ENCODE measurements at places on chromosomes 1 and 21. TPM values are rescaled to one million over a fixed set of nuclear protein-coding genes. Genes with fewer than 3 reads are reported as not detected.

LRRC8B gene
- 0.86 TPM for total RNA-seq

TRIM46 gene
- total RNA-seq, result 6.5 TPM

SPRR2G gene
- not detected for total RNA-seq

EFNA3 gene
- total RNA-seq, result 0.43 TPM

PLEKHN1 gene
- 1.9 TPM for total RNA-seq

SPRR2F gene
- total RNA-seq, result not detected

KRTAP6-1 gene
- not detected for total RNA-seq

CYP4A22 gene
- not detected for total RNA-seq

TMEM63A gene
- total RNA-seq, result 26.3 TPM

OR2L8 gene
- total RNA-seq, result not detected

RBM11 gene
- 0.32 TPM for total RNA-seq

SLC26A9 gene
- total RNA-seq, result not detected

LMX1A gene
- not detected for total RNA-seq

TNNI3K gene
- 1.3 TPM for total RNA-seq

STK40 gene
- 24.6 TPM for total RNA-seq

NFASC gene
- total RNA-seq, result 1.9 TPM

COA6 gene
- 22.0 TPM for total RNA-seq

KRTAP12-2 gene
- not detected for total RNA-seq

TRAPPC10 gene
- total RNA-seq, result 28.5 TPM

KCNJ9 gene
- not detected for total RNA-seq

B3GALT5 gene
- total RNA-seq, result not detected

SPATA1 gene
- 0.97 TPM for total RNA-seq

CLCA1 gene
- total RNA-seq, result under 0.01 TPM

NHLH1 gene
- not detected for total RNA-seq

KCNA2 gene
- under 0.01 TPM for total RNA-seq

TP73 gene
- not detected for total RNA-seq

TXNIP gene
- total RNA-seq, result 69.5 TPM

TNFRSF4 gene
- 0.43 TPM for total RNA-seq

TNNT2 gene
- 3.5 TPM for total RNA-seq

RAP1GAP gene
- total RNA-seq, result not detected

LCE3D gene
- not detected for total RNA-seq

MNDA gene
- total RNA-seq, result not detected

GJC2 gene
- 3.9 TPM for total RNA-seq

PCNT gene
- 21.6 TPM for total RNA-seq

RAB7B gene
- total RNA-seq, result 4.2 TPM

SLC2A5 gene
- total RNA-seq, result 2.2 TPM

IL6R gene
- total RNA-seq, result 11.6 TPM

KCND3 gene
- 1.3 TPM for total RNA-seq

CRYBG2 gene
- not detected for total RNA-seq

FLG2 gene
- not detected for total RNA-seq

PRAMEF25 gene
- not detected for total RNA-seq

OR2L13 gene
- total RNA-seq, result not detected

ITSN1 gene
- total RNA-seq, result 43.2 TPM

KCNQ4 gene
- total RNA-seq, result under 0.01 TPM

ABL2 gene
- total RNA-seq, result 66.9 TPM

MAB21L3 gene
- total RNA-seq, result under 0.01 TPM

CDK18 gene
- total RNA-seq, result 2.2 TPM

Data from fibroblast of villous mesenchyme (primary cell).